ENCODE measurements at places on chromosomes 16 and 17. TPM values are rescaled to one million over a fixed set of nuclear protein-coding genes. Genes with fewer than 3 reads are reported as not detected.

DNA sequence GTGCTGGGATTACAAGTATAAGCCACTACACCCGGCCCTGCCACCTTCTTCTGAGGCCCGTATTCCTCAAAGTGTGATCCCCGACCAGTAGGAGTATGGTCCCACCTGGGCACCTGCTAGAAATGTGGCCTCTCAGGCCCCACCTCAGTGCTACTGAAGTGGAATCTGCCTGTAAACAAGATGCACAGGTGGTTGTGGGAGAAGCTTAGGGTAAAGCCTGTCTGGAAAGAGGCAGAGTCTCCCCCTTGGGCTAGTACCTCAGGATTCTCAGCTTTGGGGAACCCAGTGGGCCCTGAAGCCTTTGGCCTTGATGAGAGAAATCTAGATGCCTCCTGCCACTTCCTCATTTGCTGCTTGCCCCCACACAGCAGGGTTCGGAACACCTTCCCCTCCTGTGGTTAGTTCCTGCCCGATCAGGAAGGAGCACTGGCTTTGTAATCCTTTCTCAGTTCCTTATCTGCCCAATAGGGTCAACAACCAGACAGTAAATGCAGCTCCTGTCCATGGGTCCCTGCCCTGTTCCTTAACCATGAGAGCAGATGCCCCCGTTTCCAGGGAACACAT, 25.2 kb downstream of the TK2 start:
- H3K4me1 ChIP-seq: peaks cover 86% of the 10 kb centered on the region
- peak overlapping the region; percentile 56 for H3K4me3 ChIP-seq
- H3K36me3 ChIP-seq: peaks cover 16% of the 10 kb centered on the region
- peak; percentile 89 for DNase-seq
- no peaks in the 10 kb centered on the region for H3K27me3 ChIP-seq
- peak overlapping the region; percentile 90 for H3K27ac ChIP-seq

The LITAF gene
- polyA plus RNA-seq: 55.8 TPM

DNA sequence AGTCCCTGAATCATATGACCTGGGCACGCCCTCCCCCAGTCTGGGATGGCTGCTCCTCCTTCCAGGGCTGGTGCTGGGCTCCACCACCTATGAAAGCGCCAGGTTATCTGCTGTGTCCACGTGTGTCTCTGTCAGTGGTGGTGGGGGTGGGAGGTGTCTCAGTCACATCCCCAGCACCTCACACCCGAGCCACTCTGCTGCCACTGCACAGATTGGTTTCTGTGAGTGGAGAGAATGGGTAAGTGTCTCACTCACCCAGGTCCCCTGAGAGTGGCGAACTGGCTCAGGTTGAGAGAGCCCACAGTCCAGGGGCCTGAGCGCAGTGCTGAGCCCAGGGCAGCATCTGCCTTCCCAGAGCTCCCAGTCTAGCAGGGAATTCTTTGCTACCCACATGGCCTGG, 79.0 kb downstream of the PLD6 start:
- H3K36me3 ChIP-seq: peaks cover 57% of the 10 kb centered on the region
- no peak overlapping the region for H3K4me3 ChIP-seq
- H3K27me3 ChIP-seq: no peaks in the 10 kb centered on the region
- H3K4me1 ChIP-seq: peaks cover 51% of the 10 kb centered on the region

The EPN3 gene
- polyA plus RNA-seq: not detected

GRCh38 chr17:17710728-17711541, 29.7 kb downstream of the RAI1 start:
- peaks cover 32% of the 10 kb centered on the region for H3K4me1 ChIP-seq
- DNase-seq: no peak
- H3K27ac ChIP-seq: no peak overlapping the region

The PIRT gene
- 0.02 TPM for polyA plus RNA-seq

The BRIP1 gene
- 0.45 TPM for polyA plus RNA-seq

DNA sequence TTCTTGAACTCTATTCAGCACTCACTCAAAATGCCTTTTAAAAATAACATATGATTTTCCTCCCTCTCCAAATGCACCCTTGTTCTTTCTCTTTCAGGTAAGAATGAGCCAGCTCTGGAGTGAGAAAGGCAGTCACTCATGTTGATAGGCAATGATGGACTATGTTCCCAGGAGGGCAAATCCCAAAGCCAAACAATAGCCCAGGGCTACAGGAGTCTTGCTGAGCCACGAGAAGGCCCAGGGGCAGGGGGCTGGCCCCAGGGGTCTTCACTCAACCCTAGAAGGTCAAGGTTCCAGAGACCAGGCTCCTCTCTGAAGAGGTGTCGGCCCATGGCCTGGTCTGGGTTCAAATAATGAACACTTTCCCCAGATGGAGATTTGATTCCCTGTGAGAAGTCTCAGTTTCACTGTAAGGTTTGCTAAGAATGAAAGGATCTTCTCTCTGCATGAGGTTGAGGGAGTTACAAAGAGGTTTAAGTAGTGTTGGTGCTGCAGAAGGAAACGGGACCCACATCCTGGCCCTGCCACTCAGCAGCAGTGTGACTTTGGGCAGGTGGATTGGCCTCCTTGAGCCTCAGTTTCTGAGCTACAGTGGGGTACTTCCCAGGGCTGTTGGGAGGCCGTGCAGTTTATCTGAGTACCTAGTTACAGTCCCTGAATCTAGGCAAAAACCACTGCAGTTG, 49.0 kb downstream of the RTN4RL1 start:
- no peak overlapping the region for H3K4me3 ChIP-seq
- no peaks in the 10 kb centered on the region for H3K4me1 ChIP-seq
- DNase-seq: no peak
- no peak overlapping the region for H3K27ac ChIP-seq
- no peaks in the 10 kb centered on the region for H3K36me3 ChIP-seq

DNA sequence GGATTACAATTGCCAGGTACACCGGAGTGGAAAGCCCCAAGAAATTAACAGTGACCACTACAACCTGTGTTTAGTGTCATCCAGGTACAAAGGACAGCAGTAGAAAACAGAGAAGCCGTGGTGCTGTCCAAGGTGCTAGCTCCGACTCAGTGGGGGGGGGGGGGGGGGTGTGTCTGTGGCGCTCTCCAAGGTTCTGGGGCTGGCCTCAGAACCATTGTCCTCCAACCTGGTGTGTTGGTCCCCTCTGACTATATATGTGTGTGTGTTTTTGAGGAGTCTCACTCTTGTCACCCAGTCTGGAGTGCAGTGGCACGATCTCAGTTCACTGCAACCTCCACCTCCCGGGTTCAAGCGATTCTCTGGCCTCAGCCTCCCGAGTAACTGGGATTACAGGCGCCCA, 5.8 kb upstream of the ZNF23 start:
- peaks cover 1% of the 10 kb centered on the region for H3K4me1 ChIP-seq
- H3K27ac ChIP-seq: no peak overlapping the region
- DNase-seq: no peak
- no peak overlapping the region for H3K4me3 ChIP-seq
- H3K27me3 ChIP-seq: no peaks in the 10 kb centered on the region

The RPUSD1 gene
- polyA plus RNA-seq: 17.9 TPM

DNA sequence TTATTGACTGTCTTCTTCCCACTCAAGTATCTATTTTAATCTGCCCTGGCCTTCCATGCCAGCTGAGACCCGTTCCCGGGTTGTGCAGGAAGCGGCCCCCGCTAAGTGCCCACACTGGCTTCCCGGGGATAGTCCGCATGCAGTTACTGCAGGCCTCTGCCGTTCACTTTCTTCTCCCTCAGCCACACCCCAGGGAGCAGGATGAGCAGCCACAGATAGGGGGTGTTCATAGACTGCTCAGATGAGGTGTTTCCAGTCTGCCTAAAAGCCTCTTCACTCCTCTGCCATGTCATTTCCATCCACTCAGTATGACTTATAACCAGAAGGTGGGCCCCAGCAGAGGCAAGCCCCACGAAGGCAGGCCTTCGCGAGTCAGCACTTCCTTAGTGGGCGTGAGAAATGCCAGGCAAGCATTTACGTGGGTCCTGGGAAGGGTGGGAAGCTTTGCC, 7.7 kb downstream of the MED9 start:
- peak; percentile 47 for DNase-seq
- no peaks in the 10 kb centered on the region for H3K27me3 ChIP-seq
- no peak overlapping the region for H3K4me3 ChIP-seq
- peaks cover 61% of the 10 kb centered on the region for H3K36me3 ChIP-seq
- peak overlapping the region; percentile 35 for H3K27ac ChIP-seq
- peaks cover 64% of the 10 kb centered on the region for H3K4me1 ChIP-seq

GRCh38 chr17:68987966-68988365, 32.8 kb upstream of the ABCA8 start:
- no peak for DNase-seq
- peak overlapping the region; percentile 74 for H3K27ac ChIP-seq
- H3K4me1 ChIP-seq: no peaks in the 10 kb centered on the region
- no peaks in the 10 kb centered on the region for H3K27me3 ChIP-seq

DNA sequence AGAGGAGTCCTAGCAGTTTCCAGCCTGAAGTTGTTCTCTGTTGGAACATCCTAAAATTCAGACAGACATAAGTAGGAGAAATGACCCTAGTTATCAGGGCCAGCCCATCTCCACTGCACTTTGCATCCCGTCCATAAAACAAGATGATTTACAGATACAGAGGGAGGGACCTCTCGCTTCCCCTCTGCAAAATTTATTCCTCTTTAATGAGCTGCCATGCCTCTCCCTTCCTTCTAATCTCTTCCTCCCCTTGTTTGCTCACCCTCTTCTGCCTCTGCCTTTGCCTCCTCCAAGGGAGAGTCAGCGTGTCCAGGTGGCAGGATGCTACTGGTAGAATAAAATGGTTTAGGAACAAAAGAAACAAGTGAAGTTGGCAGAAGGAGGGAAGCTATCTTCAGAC, 351.3 kb downstream of the SOX9 start:
- no peaks in the 10 kb centered on the region for H3K36me3 ChIP-seq
- no peak overlapping the region for H3K4me3 ChIP-seq
- no peak overlapping the region for H3K27ac ChIP-seq
- H3K4me1 ChIP-seq: no peaks in the 10 kb centered on the region
- DNase-seq: no peak
- no peaks in the 10 kb centered on the region for H3K27me3 ChIP-seq

The ENGASE gene
- 25.0 TPM for polyA plus RNA-seq

The BRICD5 gene
- 18.9 TPM for polyA plus RNA-seq
